ENCODE measurements at places on chromosomes 16 and 17.

DNA sequence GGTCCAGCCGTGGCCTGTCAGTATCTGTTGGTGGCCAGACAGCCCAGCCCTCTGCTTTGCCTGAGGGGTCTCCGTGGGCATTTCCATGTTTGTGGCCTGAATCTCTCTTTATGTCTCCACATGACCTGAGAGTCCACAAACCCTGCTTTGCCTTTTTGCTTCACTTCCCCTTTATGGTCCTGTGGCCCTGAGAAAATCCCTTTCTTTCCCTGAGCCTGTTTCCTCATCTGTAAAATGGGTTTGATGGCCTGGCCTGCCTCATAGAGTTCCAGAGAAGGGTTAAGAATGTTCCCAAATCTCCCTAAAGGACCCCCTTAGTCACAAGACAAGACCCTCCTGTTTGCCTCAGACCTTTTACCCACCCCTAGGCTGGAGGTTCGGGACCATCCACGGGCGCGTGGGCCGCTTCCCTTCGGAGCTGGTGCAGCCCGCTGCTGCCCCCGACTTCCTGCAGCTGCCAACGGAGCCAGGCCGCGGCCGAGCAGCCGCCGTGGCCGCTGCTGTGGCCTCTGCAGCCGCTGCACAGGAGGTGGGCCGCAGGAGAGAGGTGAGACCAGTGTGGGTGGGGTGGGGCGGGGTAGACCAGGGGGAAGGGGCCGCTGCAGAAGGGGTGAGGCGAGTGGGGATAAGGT is 26.2 kb upstream of the ALKBH5 start:
- DNase-seq = no peak

- no peak for DNase-seq
These were observed 27.1 kb upstream of the ANKFN1 start for GRCh38 chr17:56125830-56126819.

- DNase-seq = no peak
These were observed 3.3 kb upstream of the VAC14 start for GRCh38 chr16:70804153-70804733.

- no peak for DNase-seq
These were observed 6.1 kb upstream of the LHX1 start for GRCh38 chr17:36931096-36931696.

DNA sequence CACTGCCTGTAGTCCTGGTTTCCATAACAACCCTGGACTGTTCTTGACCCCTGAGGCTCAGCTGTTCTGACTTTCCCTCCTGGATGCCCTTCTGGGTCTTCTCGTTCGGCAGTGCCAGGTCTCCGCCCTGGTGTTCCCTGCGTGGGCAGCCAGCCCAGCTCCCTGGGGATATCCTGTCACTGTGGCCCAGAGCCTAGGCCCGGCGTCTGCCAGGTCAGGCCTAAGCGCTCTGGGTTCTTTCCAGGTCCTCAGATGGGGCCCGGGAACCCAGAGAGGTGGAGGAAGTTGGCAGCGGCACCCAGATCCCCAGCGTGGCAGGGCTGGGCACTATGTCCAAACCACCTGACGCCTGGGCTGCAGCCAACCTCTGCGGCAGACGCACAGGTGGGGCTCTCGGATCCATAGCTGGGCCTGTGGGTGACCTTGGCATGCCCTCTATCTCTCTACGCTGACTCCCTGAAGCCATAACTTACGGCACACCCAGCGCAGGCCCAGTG is 12.5 kb upstream of the ATP2A3 start:
- DNase-seq = no peak
